NCI-H524 (cell line): ENCODE measurements at places on chromosomes 1 and 21.

DNA sequence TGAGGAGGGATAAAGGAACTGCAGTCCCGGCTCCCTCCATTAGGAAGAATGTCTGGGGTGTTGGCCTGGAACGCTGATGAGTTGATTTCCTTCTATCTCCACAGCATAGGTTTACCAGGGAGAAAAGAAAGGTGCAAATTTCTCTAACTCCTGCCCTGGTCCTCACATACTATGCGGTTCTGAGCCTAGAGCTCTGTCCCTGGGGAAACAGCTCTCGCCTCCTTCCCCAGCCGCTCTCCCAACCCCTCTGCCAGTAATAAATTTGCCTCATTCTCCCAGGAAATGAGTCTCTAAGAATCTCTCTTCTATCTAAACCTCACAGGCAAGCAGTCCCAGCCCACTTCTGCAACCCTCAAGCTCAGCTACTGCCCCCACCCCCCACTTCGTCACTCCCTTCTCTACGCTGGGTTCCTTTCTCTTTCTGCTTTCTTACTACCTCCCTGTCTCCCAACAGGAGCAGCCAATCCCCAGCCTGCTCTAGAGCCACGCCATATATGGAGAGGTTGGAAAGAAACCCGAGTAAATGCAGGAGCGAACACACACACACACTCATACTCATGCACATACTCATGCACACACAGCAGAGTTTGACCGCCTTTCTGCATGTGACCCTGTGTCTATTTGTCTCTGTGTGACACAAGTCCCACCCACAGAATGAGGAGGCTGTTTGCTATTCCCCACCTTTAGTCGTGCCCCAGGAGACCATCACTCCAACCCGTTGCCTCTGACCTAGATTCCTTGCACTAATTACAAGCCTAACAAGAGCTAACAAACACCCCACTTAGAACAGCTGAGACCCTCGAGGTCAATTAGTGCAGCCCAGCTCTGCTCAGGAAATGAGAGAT lies 13.4 kb downstream of the PLEKHO1 start:
- peak; percentile 17 for DNase-seq

- DNase-seq: no peak
These were observed 24.0 kb upstream of the GNPAT start for GRCh38 chr1:231217056-231217455.

GRCh38 chr1:169041366-169041765 lies 65.1 kb upstream of the ATP1B1 start:
- no peak for DNase-seq

DNA sequence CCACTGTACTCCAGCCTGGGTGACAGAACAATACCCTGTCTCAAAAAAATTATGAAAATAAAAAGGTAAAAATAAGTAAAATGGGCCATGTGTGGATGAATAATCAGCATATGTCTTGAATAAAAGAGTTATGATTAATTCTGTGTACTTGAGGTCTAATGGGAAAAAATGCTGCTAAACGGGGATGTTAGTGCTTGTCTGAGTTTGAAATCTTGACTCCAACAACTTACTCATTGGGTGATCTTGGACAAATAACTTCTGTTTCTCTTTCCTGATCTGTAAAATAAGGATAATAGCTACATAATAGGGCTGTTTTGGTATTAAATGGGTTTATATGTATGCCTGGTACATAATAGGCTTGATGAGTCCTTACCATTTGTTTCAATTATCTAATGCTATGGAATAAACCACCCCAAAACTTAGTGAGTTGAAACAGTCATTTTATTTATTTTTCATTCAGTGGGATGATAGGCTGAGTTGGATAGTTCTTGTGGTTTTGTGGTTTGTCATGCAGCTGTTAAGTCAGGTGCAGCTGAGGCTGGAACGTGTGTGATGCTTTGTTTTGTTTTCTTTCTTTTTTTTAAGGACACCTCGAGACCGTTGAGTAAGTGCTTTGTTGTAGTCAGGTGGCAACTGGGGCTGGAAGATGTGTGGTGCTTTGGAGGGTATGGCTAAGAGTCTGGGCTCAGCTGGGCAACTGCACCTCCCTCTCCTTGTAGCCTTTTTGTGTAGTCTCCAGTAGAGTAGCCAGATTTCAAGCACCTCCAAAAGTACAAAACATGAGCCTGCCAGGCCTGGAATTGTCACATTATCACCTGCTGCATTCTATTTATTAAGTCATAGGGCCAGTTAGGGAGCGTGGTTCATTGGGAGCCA lies 4.9 kb downstream of the MDM4 start:
- DNase-seq: no peak

DNA sequence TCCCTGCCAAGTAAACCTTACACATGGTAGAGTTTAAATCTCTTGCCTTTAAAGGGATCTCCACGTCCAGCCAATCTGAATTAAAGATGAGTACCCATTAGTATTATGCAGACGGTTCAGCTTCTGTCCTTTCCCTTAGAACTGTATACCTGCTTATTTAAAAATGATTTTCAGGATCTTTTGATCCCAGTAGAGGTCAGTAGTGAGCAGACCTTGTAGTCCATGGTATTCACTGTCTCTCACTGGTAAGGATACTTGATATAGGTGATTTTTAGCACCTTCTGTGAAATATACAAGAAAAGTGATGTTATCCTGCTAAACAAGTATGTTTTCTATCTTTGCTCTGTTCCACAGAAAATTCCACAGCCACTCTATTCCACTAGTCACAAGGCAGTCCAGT lies 1211.6 kb upstream of the ADGRL4 start:
- DNase-seq: peak; percentile 74

- no peak for DNase-seq
These were observed 43.3 kb downstream of the SLC37A1 start for GRCh38 chr21:42556960-42557359.

GRCh38 chr1:180964595-180964994 lies 51.9 kb downstream of the KIAA1614 start:
- peak; percentile 51 for DNase-seq

- peak; percentile 57 for DNase-seq
These were observed 8.0 kb upstream of the TNFRSF14 start for GRCh38 chr1:2548068-2548589.

GRCh38 chr1:22721122-22721873 lies 10.7 kb downstream of the EPHB2 start:
- no peak for DNase-seq

DNA sequence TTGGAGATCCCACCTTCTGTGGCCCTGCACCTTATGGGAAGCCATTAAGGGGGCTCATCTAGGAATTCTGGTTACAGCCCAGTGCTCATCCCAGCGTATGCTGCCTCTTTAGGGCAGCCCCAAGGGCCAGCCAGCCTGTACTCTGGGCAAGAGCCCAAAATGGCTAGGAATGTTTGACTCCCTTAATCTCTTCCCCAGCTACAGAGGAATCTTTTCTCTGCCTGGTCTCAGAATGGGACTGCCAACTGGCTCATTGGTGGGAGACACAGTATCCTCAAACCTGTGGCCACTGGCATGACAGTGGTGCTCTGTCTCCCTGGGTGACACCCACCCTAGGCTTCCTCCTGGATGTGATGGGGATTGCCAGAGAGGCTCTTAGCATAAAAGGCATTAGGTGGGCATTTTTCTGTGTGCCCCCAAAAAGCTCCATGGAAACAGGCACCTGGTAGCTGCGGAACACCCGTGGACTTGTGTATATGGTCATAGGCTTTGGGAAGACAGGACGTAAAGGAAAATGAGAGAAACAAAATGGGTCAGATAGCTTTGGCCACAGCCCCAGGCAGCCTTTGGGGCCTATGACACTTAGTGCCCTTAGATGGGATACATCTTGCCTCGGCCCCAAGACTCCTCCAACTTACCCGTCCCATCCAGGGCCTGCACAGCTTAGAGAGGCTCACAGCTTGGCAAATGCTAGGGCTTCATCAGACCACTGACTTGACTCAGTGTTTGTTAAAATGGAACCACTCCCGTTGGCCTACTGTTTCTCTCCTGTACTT lies 6.9 kb downstream of the TMEM81 start:
- DNase-seq: no peak

GRCh38 chr1:239169276-239169675 lies 217.1 kb upstream of the CHRM3 start:
- DNase-seq: no peak

- peak; percentile 95 for DNase-seq
These were observed 287.5 kb upstream of the DAB1 start for GRCh38 chr1:57711326-57711725.

DNA sequence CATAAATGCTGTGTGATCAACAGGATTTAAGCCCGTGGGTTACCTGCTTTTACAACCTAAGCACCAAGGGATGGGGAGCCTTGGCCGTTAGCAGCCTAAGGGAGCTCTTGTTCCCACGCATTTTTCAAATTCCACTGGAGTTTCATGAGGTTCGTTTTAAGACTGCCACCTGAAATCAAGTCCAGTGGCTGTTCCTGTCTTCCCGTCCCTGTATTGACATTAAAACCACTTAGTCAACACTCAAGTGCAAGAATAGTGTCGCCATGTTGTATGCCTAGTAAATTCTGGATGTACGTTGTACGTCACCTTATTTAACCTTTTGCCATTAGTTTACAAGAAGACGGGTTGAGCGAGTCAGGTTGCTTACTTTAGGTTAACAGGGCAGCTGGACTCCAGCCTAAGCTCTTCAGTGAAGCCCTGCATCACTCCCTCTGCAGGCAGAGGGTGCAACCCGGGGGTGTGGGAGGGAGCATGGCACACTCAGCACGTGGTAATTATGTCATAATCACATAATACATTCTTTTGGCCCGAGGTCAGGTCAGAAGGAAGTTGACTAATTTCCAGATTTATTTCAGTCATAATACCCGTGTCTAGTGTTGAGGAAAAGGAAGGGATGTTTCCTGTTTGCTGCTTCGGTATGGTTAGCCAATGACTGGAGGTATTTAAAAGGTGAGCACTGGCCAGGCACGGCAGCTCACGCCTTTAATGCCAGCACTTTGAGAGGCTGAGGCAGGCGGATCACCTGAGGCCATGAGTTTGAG lies 42.5 kb downstream of the CNST start:
- no peak for DNase-seq

GRCh38 chr21:35420656-35421055 lies 371.6 kb upstream of the RUNX1 start:
- DNase-seq: no peak

- no peak for DNase-seq
These were observed 43.6 kb upstream of the PDE9A start for GRCh38 chr21:42609811-42610210.

- DNase-seq: peak; percentile 20
These were observed 31.1 kb upstream of the HSD3B1 start for GRCh38 chr1:119475866-119476439.

- peak; percentile 30 for DNase-seq
These were observed 28.2 kb upstream of the TMEM54 start for GRCh38 chr1:32929366-32929765.

DNA sequence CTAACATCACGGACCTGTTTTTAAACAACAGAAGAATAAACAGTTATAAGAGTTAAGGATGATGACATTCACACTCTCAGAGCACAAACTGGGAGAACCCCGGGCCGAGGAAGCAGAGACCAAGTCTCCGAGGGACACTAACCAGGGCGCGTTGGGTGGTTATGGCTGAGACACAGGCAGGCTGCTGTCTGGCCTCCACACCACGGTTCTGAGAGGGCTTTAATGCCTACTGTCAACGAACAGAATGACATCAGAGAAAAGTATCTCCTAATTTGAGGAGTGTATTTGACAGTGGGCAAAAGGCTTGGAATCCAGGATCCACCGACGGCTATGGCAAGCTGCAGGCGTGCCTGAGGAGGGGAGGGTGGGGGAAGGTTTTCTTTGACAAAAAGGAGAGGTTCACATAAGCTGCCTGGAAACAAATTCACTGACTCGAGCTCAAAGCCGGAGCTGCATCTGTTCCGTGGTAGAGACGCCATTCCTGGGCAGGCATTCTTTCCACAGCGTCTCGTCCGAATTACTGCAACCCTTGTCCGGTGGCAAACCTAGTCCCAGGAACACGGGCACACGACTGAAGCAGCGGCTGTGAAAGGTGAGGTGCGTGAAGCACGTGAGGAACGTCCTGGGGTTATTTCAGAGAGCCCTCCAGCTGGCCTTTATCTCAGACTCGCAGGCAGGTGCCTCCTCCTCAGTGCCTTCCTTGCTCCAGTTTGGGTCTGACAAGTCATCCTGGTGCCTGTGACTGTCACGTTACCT lies 9.4 kb downstream of the POFUT2 start:
- DNase-seq: no peak

- DNase-seq: no peak
These were observed 565 bp upstream of the GRIK1 start for GRCh38 chr21:29940361-29940760.

- DNase-seq: no peak
These were observed 70.0 kb downstream of the NVL start for GRCh38 chr1:224259986-224260385.

DNA sequence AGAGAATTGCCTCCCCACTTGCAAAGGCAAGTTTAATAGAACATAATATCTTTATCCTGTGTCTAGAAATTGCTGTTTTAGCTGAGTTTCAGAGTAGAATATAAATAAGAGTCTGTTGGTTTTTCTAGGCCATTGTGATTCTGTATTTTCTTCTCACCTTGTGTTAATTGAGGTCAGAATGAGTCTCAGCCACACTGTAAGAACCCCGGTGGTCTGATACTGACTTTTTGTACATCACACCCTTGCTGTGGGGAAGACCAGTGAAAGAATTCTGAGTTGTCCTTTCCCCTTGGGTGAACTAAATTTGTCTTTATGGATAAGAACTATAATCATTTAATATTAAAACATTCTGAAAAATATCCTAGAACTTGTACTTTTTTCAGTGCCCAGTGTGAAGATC lies 6.8 kb downstream of the HIPK1 start:
- DNase-seq: no peak

DNA sequence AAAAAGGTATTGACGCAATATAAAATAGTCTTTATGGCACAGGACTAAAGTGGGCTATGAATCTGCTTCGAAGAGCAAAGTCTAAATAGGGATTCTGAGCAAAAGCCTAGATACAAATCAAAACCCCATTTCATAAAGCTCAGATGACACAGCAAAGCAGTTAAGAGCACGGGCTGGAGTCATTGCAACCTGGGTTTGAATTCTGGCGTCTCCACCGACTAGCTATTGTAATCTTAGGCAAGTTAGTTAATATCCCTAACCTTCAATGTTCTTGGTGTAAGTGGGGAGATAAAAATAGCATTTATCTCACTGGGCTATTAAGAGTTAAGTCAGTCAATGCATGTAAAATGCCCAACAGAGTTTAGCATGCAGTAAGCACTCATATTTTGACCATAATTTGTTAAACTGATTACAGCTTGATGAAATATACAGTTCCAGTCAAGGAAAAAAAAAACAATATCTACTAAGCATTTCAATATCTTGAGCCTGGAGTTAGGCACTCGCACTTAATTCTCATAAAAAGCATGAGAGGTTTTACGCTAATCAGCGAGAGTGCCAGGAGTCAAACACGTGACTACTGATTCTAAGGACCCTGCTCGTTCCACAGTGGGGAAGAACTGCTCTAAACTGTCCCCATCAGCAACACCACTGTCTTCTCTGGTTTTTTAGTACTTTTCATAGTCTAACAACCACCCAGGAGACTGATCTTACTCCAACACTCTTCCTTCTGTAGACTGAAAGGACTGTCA lies 75.5 kb downstream of the JAK1 start:
- peak; percentile 35 for DNase-seq

GRCh38 chr1:59314776-59315528 lies 18.1 kb downstream of the FGGY start:
- DNase-seq: no peak

- DNase-seq: peak; percentile 49
These were observed 31.7 kb upstream of the TMEM125 start for GRCh38 chr1:43238085-43238484.
